ENCODE measurements at places on chromosomes 5 and 9. TPM values are rescaled to one million over a fixed set of nuclear protein-coding genes. Genes with fewer than 3 reads are reported as not detected.
A peak's percentile ranks its signal among the peaks of the same experiment; 100 is the strongest.

DNA sequence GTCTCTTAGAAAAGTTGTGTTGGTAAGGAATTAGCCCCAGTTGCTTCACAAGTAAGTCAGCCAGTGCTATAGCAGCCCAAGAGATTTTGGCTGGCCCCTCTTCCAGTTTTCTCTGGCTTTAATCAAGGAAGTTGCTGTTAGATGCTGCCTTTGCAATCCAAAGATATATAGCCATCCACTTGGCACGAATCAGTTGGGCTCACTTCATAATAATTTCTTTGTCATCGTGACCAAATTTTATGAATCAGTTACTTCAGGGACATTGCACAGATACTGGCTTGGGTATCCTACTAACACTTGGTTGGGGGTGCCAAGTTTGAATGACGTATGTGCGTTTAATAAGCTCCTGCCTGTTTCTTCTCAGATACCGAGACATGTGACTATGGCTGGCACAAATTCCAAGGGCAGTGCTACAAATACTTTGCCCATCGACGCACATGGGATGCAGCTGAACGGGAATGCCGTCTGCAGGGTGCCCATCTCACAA lies 81.5 kb downstream of the VCAN start:
- DNase-seq: no peak

DNA sequence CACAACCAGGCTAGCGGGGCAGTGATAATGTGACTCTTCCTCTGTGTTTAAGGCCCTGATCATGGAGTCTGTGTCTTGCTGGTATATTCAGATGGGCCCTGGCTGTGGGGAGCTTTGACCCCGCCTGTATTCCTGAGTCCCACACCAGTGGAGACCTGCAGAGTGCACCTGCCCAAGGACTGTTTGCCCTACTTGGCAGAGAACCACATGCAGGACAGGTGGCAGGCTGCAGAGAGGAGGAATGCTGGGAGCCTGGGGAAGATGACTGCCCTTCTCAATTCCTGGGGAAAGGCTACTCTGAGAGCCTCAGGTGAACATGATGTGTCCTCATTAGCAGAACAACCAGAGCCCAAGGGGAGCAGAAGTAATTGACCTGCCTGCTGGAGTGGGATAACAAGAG lies 36.2 kb downstream of the IARS1 start:
- DNase-seq: no peak

DNA sequence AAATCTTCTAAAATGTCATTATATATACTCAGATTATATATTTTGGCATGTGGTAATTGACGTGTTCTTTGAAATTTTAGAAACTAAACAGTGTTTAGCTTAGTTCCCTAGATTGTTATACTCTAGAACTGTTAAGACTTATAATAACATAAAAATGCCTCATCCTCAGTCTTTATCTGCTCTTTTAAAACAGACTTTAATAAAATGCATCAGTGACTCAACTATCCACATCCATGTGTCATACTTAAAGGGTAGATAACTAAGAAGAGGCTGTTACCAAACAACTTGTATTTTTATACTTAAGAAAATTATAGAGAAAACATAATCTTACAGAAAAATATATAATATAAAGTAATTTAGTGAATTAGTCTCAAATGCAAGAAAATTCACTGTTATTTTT lies 15.2 kb downstream of the NFIL3 start:
- DNase-seq: no peak

- DNase-seq: no peak
These were observed 900.0 kb upstream of the CDH10 start for GRCh38 chr5:25544652-25545249.

DNA sequence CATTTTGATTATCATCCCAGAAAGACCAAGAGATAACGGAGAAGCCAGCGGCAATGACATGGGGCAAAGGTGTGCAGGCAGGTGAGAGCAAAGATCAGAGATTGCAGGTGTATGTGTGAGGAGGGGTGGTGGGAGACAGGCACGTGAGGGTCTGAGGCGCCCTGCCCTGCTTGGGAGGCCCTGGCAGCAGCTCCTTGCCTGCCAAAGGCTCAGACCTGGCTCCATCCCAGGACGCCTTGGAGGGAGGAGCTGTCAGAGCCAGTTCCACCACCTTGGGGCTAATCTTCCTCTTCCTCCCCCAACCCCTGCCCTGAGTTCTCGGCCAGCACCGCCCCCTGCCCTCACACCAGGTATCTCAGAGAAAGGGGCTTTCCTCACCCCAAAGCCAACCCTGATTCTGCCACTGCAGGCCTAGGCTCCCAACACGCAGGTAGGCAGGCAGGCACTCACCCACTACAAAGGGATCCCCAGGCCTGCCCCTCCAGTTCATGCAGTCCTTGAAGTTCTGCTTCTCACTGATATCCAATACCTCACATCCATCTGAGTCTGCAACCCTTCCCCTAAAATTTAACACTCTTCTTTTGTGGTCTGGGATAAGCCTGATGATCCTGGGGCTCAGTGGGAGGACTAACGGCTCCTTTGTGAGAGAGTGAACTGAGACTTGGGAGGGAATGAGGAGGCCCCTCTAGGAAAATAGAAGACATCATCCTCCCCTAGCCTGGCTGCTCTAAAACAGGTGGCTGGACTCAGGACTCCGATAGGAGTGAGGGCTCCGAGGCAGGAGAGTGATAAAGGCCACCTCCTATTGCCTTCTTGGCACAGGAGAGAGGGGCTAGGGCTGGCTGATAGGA lies 1.8 kb downstream of the AQP3 start:
- no peak for DNase-seq

The PCDHB13 gene
- not detected for total RNA-seq

The RELL2 gene
- total RNA-seq: 24.1 TPM

- peak; percentile 69 for DNase-seq
These were observed 156.2 kb upstream of the S1PR3 start for GRCh38 chr9:88835038-88835466.

- peak; percentile 83 for DNase-seq
These were observed 617 bp downstream of the PPP6C start for GRCh38 chr9:125189011-125189360.

GRCh38 chr5:121987685-121988073 lies 25.9 kb downstream of the SRFBP1 start:
- DNase-seq: no peak

DNA sequence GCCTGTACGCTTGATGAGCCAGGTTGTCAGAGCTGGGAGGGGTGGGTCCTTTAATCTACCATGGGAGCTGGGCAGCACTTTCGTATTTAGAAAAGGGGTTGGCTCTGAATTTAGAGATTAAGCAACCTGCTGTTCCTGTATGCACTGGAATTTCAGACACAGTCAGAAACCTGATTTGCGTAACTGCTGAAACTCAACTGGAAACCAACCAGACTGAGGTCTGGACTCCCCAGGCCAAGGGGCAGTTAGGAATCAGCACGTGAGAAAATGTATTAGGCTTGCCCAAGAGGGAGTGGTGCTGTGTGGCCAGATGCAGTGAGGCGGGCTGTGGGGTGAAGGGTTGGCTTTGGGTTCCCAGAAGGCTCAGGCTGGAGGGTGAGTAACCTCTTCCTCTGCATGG lies 235.0 kb downstream of the GOLPH3 start:
- no peak for DNase-seq

All from activated CD4-positive, alpha-beta T cell treated with anti-CD3 and anti-CD28 coated beads, Interleukin-2, amount 10 ng/mL, durations not matched to agents 24 days and 14 days (primary cell).